IMR-90 (cell line): ENCODE measurements at places on chromosomes 2 and 18.

- peak; percentile 0 for DNase-seq
Measured at GRCh38 chr18:69265656-69266055, 135.0 kb upstream of the DOK6 start.

DNA sequence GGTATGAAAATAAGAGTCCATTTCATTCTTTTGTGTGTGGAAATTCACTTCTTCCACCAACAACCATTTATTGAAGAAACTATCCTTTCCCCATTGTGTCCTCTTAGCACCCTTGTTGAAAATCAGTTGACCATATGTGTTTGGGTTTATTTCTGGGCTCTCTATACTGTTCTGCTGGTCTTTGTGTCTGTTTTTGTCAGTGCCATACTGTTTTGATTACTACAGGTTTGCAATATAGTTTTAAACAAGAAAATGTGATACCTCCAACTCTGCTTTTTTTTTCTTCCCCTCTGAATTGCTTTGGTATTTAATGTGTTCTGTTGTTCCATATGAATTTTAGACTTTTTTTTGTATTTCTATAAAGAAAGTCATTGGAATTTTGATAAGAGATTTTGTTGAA lies 8.4 kb downstream of the GTF2A1L start:
- no peak for DNase-seq

- DNase-seq: no peak
Measured at GRCh38 chr2:43675646-43676321, 445 bp downstream of the C1GALT1C1L start.

GRCh38 chr2:128390256-128390990 lies 71.8 kb upstream of the HS6ST1 start:
- DNase-seq: no peak

DNA sequence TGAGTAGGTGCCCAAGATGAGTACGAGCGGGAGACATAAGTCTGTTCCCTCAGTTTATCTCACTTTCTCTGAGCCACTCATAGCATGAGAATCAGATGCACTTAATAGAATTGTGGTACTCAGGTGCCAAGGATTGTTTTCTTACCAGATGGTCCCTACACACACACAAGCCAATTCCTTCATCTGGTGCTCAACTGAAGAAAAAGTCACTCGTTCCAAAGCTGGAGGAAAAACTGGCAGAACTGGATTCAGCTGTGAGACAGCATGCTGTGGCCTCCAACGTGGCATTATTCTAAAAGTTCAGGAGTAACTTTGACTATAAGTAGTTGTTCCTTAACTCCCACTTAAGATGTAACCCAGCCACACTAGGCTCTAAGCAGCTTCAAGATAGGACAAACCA lies 33.4 kb upstream of the ABCA12 start:
- no peak for DNase-seq

DNA sequence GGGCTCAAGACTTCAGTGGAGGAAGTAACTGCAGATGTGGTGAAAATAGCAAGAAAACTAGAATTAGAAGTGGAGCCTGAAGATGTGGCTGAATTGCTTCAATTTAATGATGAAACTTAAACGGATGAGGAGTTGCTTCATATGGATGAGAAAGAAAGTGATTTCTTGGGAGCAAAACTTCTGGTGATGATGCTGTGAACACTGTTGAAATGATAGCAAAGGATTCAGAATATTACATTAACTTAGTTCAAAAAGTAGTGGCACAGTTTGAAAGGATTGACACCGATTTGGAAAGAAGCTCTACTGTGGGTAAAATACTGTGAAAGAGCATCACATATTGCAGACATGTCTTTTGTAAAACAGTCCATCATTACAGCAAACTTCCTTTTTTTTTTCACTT lies 638.0 kb downstream of the NYAP2 start:
- no peak for DNase-seq

DNA sequence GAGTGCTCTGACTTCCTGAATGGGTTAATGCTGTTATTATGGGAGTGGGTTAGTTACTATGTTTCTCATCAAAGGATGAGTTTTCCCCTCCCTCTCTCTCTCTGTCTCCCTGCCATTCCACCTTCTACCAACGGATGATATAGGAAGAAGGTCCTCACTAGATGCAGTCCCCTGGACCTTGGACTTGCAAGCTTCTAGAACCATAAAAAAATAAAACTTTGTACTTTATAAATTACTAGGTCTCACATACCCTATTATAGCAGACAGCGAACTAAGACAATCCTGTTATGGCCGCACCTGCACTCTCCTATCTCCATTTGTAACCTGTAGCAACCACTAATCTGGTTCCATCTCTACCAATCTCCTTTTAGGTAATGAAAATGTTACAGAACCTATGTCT lies 564.9 kb downstream of the CNTNAP5 start:
- no peak for DNase-seq

DNA sequence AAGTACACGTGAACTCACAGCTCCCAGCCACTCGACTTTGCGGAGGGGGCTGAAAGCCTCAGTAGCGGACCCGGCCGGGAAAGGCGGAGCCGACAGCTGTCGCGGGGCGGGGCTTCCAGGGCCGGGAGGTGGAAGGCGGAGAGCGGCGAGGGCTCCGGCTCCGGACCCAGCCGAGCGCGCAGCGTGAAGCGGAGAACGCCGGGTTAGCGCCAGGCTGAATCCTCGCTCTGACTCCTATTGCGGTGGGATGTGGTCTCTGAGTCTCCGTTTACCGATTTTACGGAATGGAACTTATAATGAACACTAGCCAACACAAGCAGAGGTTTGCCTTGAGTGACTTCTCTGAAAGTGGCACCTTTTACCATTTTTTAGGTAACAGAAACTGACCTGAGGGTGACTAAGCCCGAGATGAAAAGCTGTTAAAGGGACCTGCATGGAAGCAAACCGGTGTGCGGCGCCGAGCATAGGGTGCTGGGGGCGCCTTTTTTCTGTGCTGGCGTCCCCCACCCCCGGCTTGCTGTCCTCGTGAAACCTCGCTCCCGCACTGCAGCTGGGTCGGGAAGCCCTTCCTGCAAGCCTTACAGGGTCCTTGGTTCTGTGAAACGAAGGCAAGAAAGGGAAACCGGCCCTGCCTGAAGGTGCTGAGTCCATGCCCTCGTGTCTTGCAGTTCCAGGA lies 72.9 kb downstream of the EN1 start:
- DNase-seq: peak; percentile 7

GRCh38 chr2:8819194-8819593 lies 18.2 kb downstream of the KIDINS220 start:
- DNase-seq: peak; percentile 55

- DNase-seq: no peak
Measured at GRCh38 chr2:157216286-157216965, 41.1 kb upstream of the GALNT5 start.

- DNase-seq: peak; percentile 95
Measured at GRCh38 chr2:39996653-39997080, 217.6 kb upstream of the THUMPD2 start.

DNA sequence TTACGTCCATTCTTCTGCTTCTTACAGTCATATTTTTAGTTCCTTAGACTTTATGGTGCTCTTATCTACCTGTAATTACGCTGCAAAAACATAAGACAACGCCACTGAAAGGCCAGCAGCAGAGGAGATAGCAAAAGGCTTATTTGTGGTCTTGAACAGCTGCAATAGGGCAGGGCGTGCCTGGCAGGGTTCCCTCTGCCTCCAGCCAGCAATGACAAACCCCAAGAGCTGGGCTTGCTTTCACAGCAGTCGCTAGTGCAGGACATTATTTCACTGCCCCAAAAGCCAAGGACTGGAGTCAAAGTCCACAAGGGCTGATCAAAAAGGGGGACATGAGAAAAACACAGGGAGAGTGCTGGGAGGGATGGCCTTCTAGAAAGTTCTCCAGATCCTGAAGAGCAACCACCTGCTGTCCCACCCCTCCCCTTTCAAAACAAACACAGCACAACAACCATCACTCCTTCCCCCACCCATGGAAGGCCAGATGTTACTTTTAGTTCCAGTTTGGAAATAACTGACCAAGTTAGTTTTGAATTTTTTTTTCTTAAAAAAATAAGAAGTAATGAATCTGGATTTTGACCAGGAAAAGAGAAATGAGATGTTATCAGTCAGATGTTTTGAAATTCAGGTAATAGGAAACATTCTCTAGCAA lies 127.8 kb downstream of the RBMS1 start:
- DNase-seq: no peak

GRCh38 chr18:13394801-13395200 lies 176.2 kb downstream of the LDLRAD4 start:
- DNase-seq: no peak

GRCh38 chr2:60633615-60634014 lies 80.2 kb upstream of the BCL11A start:
- no peak for DNase-seq

- DNase-seq: no peak
Measured at GRCh38 chr18:40243607-40244006, 1711.4 kb upstream of the PIK3C3 start.

GRCh38 chr2:48406116-48406515 lies 123.8 kb upstream of the STON1 start:
- no peak for DNase-seq

GRCh38 chr2:126668254-126668653 lies 12.3 kb downstream of the GYPC start:
- DNase-seq: no peak

- peak; percentile 13 for DNase-seq
Measured at GRCh38 chr2:138421315-138421970, 80.1 kb upstream of the SPOPL start.

- DNase-seq: no peak
Measured at GRCh38 chr2:180933332-180933731, 47.1 kb upstream of the UBE2E3 start.

DNA sequence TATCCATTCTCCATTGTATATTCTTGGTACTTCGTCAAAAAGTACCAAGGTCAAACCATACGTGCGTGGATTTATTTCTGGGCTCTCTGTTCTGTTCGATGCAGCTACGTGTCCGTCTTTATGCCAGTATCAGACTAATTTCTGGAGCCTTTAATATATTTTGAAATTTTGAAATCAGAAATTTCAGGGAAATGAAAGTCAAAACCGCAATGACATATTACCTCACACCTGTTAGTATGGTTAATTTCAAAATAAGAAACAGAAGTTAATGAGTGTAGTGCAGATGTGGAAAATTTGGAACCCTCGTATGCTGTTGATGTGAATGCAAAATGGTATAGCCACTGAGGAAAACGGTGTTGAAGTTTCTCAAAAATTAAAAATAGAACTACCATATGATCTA lies 156.1 kb upstream of the TRIB2 start:
- no peak for DNase-seq
